RPMI7951 (cell line): ENCODE measurements at places on chromosomes 2 and 18. TPM values are rescaled to one million over a fixed set of nuclear protein-coding genes. Genes with fewer than 3 reads are reported as not detected.
A peak's percentile ranks its signal among the peaks of the same experiment; 100 is the strongest.

DNA sequence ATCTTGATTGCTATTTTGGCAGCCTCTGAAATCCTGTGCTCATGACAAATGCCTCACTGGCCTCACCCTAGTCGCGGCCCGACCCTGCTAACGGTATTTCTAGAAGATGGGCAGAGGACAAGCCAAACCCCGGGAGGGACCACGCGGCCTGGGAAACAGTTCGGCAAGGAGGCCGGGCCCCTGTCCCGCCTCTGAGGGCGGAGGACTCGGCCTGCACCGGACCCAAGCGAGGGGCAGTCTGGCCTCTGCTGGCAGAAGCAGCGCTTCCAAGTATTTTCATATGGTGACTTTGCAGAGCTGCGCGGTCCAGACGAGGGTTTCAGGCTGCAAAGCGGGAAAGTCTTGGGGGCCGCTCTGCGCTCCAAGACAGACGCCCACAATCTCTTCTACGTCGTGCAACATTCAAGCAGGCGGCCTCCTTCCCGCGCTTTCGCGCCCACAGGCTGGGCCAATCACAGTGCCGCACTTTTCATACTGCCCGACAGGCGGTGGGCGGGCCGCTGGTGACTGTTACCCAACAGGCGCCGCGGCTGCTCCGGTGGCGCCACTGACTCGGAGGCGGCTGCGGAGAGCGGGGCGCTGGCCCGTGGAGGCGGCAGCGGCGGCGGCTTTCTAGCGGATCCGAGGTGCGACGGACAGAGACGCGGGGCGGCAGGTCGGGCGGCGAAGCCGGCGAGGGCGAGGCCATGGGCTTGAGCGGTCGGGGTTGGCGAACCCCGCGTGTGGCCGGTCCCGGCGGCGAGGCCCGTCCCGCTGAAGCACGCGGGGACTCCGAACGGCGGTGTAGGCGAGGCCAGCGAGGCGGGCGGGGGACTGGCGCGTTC lies at the start of gene RBM44:
Gene RBM44 (plus strand): TSS at position 544 of the 824 bp plus-strand sequence. CDS start 14,831 bp downstream, outside the sequence.
- DNase-seq: no peak

- no peak for DNase-seq
Observed at GRCh38 chr2:206433686-206434085, 9.6 kb upstream of the ADAM23 start.

DNA sequence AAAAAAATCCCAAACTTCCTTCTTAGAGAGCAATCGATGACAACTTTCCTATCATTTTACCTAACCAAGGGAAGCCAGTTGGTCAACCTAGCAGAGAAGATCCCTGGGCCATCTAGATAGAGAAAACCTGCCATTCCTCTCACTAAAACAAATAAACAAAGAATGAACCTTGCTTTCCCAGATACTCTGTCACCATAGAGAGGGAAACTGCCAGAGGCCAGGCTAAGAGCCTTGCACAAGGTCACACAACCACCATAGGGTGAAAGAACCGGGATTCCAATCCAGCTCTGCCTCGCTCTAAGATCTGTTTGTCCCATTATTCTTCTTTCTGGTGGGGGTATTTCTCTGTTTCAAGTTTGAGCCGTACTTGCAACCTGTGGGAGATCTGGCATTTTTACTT lies 154.6 kb downstream of the CYRIA start:
- no peak for DNase-seq

GRCh38 chr2:108884619-108885018 lies 98.0 kb downstream of the CCDC138 start:
- DNase-seq: no peak

DNA sequence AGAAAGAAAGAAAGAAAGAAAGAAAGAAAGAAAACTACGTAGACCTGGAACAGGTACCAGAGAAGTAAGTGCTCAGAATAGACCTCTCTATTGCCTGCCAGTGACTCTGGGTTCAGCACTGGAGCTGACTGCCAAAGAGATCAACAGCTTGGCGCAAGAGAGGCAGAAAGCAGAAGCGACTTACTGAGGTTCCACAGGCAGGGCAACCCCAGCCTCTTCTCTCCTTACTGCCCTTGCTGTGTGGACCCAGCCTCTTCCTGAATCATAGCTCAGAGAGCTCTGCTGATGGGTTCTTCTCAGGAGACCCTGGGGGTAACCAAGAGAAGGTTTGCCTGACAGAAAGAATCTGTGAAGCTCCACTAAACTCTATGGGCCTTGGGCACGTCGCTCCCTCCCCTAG lies 7.1 kb downstream of the CAPN13 start:
- no peak for DNase-seq

DNA sequence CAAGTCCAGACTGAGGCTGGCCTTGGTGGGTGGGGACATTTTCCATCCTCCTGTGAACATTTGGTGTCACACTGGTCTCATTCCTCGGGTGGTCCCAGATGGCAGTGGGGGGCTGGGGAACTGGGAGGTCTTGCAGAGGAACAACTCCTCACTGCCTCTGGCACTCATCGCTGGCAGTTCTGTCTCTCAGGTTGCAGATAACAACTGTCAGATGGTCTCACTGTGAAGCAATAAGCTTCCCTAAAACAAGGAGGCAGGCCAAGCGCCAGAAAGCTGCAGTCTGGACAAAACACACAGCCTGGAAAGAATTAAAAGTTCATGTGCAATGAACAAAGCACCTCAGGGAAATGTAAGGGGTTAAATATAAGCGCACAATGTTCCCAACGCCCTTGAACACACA lies 78.1 kb downstream of the IRS1 start:
- DNase-seq: no peak

DNA sequence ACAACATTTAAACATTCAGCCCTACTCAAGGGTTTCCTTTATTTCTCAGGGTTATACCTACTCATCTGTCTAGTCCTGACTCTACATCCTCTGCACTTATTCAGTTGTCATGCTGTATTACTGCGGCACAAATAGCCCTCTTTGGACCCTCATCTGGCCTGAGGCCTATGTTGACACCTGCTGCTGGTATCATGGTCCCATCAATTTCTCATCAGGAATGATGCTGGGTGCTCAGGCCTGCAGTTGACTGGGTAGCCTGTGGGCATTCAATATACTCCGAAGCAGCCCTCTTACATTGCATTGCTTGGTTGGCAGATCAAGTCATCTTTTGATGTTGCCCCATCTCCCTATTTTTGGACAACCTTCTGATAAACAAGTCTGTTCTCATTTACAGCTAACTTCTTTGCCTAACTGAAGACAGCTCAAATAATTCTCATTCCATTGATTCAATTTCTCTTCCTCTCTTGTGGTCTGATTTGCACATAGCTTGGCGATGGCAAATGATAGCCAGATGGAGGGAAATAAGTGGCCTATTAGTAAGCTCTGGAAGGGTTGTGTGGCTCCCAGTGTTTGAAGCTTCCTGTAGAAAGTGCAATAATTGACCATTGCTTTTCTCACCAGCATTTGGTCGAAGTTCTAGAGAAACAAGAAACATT lies 19.1 kb upstream of the MC4R start:
- DNase-seq: no peak

- no peak for DNase-seq
Observed at GRCh38 chr18:48707636-48708296, 168.9 kb downstream of the CTIF start.

DNA sequence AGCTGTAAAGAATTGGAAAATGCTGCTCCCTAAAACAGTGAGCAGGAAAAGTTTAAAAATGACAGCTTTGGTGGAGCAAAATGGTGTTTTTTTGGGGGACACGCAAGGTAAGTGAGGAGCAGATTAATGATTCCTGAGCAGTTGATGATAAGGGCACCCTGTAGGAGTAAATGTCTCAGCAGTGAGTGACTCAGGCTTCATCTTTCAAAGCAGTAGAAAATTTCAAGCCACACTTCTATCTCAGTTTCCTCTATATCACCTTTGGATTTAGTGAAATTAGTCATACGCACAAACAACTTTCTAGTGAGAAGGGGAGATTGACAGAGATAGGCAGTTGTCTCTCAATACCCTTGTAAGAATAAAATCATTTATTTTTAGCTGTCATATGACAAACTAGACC lies 709.0 kb upstream of the FAM98A start:
- DNase-seq: no peak

GRCh38 chr2:240384711-240385450 lies 50.6 kb upstream of the GPC1 start:
- DNase-seq: peak; percentile 32

DNA sequence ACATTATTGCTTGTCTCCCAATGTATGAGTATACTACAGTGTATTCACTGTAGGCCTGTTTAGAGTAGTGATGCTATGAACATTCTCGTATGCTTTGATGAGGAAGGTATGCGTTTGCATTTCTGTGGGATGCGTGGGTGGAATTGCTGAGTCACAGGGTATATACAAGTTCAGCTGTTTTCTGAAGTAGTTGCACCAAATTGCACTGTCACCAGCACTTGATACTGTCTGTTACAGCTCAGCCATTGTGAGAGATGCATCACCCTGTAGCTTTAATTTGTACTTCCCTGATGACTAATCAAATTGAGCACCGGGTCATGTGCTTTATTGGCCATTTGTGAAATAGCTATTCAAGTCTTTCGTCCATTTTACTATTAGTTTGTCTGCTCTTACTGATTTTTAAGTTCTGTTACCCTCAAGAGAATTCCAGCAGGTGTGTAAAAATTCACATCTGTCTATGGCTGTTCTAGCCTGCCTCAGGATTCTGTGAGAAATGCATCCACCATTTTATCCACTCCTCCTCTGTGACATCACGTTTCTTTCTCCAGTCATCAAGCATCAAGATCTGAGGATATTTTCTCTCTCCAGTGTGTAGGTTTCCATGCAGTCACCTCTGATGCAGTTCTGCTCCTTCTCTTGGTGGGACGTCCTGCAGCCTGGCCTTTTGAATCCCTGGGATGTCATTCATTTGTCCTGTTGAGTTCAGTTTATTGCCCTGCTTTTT lies 72.5 kb downstream of the DGKD start:
- DNase-seq: peak; percentile 94

DNA sequence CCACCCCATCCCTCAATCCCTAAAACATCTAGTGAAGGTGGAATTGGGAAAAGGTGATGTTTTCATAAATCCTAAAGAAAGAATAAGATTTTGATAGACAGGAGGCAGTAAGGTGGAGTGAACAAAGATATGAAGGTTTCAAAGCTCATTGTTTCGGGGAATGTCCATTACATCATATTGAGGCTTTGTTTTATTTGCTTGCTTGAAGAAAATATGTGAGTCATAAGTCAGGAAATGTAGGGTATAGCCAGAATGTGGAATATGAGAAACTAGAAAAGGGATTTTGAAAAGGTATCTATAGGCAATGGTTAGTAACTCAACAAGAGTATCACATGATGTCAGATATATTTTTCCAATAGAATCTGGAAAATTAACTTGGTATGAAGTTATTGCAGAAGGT lies 1178.5 kb upstream of the ACVR2A start:
- no peak for DNase-seq

GRCh38 chr2:233707940-233708644 lies 4.6 kb upstream of the UGT1A5 start:
- DNase-seq: peak; percentile 50

- no peak for DNase-seq
Observed at GRCh38 chr18:59873641-59874040, 26.2 kb upstream of the PMAIP1 start.

GRCh38 chr2:156483741-156484173 lies 47.6 kb downstream of the GPD2 start:
- no peak for DNase-seq

- no peak for DNase-seq
Observed at GRCh38 chr2:105788670-105789290, 44.1 kb downstream of the NCK2 start.

GRCh38 chr2:29991086-29991485 lies 69.7 kb upstream of the ALK start:
- no peak for DNase-seq

Gene CDKL4
- total RNA-seq: 0.12 and 0.49 TPM in 2 replicates

Gene RETSAT
- total RNA-seq: 47.3 and 47.9 TPM in 2 replicates

Gene RGPD4
- not detected in 2 replicates for total RNA-seq

Gene CXCR1
- total RNA-seq: not detected in 2 replicates

Gene TUBA3E
- not detected in 2 replicates for total RNA-seq

Gene CYTIP
- 0.72 and 1.8 TPM in 2 replicates for total RNA-seq

Gene CLIP4
- total RNA-seq: 38.0 and 40.3 TPM in 2 replicates

Gene SF3B1
- total RNA-seq: 236 and 294 TPM in 2 replicates

Gene GAREM1
- total RNA-seq: 0.29 and 0.60 TPM in 2 replicates

Gene SCTR
- total RNA-seq: not detected in 2 replicates

Gene YES1
- total RNA-seq: 69.1 and 93.9 TPM in 2 replicates

Gene INHBB
- 0.24 TPM in 1 of 2 replicates, not detected in the other for total RNA-seq

Gene TTC31
- 17.3 and 17.5 TPM in 2 replicates for total RNA-seq
